ENCODE measurements at places on chromosomes 2 and 18.

- no peak for DNase-seq
Measured at GRCh38 chr2:232335859-232336215, 42.7 kb upstream of the ALPP start.

- no peak for DNase-seq
Measured at GRCh38 chr2:36539631-36540030, 58.3 kb downstream of the FEZ2 start.

GRCh38 chr18:36934884-36935283, 106.0 kb downstream of the KIAA1328 start:
- no peak for DNase-seq

- no peak for DNase-seq
Measured at GRCh38 chr18:44672506-44672905, 8.2 kb upstream of the SETBP1 start.
